ENCODE measurements at places on chromosomes 5 and 9.

DNA sequence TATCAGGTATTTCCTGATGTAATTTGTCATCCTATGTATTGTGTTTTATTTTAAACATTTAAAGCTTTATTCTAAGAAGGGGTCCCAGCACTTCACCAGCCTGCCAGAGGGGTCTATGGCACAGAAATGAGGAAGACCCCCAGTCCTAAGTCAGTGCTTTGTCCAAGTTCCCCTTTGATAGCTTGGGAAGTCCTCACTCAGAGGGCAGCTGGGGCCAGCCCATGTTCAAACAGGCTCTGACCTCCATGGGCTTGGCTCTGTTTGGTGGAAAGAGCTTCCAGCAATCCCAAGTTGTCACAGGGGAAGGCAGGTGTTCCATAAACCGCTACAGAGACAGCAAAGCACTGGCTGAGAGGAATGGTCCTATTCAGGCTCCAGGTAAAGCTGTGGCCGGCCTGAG, 26.6 kb upstream of the AKNA start:
- DNase-seq = peak; percentile 29

DNA sequence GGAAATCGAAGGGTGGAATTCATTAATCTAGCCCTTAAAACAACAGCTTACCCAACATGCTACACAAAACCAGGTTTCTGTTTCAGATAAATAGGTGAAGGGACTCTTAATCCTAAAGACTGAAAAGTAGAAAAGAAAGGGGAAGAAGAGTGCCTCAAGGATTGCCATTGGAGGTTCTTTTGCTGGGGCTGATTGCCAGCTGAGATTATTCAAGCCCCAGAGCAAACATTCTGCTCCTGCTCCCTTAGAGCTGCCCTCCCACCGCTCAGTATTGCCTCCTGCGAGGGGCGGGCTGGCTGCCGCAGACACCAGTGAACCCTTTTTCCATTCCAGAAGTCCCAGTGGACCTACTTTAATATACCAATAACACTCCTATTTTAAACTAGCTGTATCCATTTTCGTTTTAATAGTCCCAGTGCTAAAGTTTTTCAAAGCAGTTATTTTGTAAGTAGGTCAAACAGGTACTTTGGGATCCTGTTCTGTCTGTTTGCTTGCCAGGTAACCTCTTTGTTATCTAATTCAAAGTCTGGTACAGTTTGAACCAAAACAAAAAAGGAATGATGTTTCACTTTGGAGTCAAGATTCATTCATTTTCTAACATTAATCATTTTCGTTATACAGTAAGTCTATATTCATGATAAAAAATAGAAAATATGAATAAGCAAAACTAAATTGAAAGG, 38.6 kb downstream of the HMGCS1 start:
- DNase-seq = no peak

- peak; percentile 33 for DNase-seq
Observed at GRCh38 chr9:107547303-107547702, 57.7 kb upstream of the KLF4 start.

GRCh38 chr9:116494815-116495634, 192.1 kb upstream of the TRIM32 start:
- peak; percentile 24 for DNase-seq

DNA sequence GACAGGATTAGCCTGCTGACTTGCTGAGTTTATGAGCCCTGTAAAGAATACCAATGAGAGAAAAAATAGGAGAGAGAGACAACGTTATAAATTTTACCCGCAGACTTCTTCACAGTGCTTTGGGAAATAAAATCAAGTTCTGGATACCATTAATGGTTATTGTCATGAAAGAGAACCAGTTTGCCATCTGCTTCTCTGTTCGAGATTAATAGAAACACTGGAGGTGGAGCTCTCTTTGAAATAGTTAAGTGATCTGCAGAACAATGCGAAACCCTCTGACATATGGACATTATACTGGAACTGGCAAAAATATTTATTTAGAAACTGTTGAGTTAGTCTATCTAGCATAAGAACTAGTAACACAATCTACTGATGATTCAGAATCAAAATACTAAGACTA, 500.7 kb downstream of the CDH12 start:
- no peak for DNase-seq

DNA sequence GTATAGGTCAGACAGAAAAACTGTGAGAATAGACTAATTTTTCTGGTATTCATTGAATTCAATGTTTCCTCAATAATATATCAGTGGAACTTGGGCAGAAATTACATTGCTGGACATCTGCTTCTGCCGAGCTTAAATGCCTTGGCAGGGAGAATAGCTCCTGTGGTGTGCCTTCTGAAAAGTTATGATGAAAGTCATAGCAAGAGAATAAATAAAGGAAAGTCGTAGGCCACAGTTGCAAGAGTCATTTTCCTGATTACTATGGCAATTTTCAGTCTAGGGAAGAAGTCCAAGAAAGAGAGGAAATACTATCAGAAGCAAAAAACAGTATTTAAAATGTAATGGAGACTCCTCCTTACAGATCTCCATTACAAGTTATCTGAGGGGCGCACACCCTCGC, 1596.1 kb upstream of the WWC1 start:
- DNase-seq = no peak

Measured in CD14-positive monocyte (primary cell).